Testis (tissue), 5 donors: ENCODE measurements at places on chromosomes 5 and 9. TPM values are rescaled to one million over a fixed set of nuclear protein-coding genes. Genes with fewer than 3 reads are reported as not detected.
A peak's percentile ranks its signal among the peaks of the same experiment; 100 is the strongest.

Gene MYMK
- not detected for total RNA-seq

Gene HCN1
- total RNA-seq = 1.4 TPM

Gene GAS1
- 12.9 TPM for total RNA-seq

DNA sequence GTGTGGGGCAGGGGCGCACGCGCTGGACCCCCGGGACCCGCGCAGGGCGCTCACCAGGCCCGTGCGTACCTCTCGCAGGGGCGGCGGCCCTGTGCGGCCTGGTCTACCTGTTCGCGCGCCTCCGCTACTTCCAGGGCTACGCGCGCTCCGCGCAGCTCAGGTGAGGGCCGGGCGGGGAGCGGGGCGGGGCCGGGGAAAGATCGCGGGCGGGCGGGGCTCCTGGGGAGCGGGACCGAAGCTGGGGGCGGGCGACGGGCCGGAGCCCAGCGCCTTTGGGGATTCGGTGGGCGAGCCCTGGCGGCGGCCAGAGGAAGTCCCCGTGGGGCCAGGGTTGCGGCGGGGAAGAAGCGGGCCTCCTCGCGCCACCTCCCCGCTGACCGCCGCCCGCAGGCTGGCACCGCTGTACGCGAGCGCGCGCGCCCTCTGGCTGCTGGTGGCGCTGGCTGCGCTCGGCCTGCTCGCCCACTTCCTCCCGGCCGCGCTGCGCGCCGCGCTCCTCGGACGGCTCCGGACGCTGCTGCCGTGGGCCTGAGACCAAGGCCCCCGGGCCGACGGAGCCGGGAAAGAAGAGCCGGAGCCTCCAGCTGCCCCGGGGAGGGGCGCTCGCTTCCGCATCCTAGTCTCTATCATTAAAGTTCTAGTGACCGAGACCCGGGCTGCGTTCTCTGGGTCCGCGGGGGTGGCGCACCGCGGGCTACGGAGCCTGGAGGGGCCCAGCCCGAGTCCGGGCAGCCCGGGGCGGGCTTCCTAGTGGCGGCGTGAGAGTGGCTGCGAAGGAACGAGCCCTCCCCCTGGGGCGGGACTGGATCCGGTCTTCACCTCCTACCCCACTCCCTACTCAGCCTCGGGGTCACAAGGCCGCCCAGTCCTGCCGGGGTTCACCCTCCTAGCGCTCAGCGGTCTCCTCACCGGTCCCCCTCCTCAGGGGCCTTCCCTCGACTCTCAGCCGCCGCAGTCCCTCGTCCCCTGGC lies 2.4 kb downstream of the LTC4S start:
- H3K4me3 ChIP-seq = peak overlapping the region; percentile 58
- H3K36me3 ChIP-seq = no peaks in the 10 kb centered on the region
- DNase-seq = peak; percentile 79

GRCh38 chr5:138626333-138626944 lies 51.2 kb upstream of the HSPA9 start:
- no peak overlapping the region for H3K27ac ChIP-seq
- no peaks in the 10 kb centered on the region for H3K4me1 ChIP-seq
- H3K27me3 ChIP-seq = no peaks in the 10 kb centered on the region
- no peak for DNase-seq
- no peak overlapping the region for H3K4me3 ChIP-seq
- H3K36me3 ChIP-seq = no peaks in the 10 kb centered on the region

GRCh38 chr9:93958819-93959682 lies 3.9 kb upstream of the BARX1 start:
- H3K27me3 ChIP-seq = peaks cover 4% of the 10 kb centered on the region
- H3K4me3 ChIP-seq = peak overlapping the region; percentile 31
- DNase-seq = peak; percentile 5

GRCh38 chr5:150398722-150399523 lies 13.8 kb downstream of the CD74 start:
- H3K4me1 ChIP-seq = no peaks in the 10 kb centered on the region
- H3K27me3 ChIP-seq = no peaks in the 10 kb centered on the region
- no peaks in the 10 kb centered on the region for H3K36me3 ChIP-seq
- H3K27ac ChIP-seq = no peak overlapping the region
- H3K4me3 ChIP-seq = no peak overlapping the region

DNA sequence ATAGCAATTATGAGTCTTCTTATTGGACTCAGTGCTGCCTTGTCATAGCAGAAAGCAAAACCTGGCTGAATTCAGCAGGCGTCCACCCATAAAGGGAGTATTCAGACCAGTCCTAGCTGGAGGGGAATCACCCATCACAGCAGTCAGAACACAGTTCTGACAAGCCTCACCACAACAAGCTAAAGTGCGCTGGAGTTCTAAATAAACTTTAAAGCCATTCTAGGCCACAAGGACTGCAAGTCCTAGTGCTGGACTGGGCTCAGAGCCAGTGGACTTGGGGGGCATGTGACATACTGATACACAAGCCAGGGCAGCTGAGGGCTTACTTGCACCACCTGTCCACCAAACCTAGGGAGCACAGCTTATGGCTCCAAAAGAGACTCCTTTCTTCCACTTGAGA lies 115.3 kb upstream of the PCSK5 start:
- no peaks in the 10 kb centered on the region for H3K36me3 ChIP-seq
- no peak overlapping the region for H3K27ac ChIP-seq
- no peak for DNase-seq
- H3K4me3 ChIP-seq = no peak overlapping the region
